NCI-H510A treated with DMSO at 0.1 percent for 48 hours (cell line): ENCODE measurements at places on chromosomes 1 and 21.

DNA sequence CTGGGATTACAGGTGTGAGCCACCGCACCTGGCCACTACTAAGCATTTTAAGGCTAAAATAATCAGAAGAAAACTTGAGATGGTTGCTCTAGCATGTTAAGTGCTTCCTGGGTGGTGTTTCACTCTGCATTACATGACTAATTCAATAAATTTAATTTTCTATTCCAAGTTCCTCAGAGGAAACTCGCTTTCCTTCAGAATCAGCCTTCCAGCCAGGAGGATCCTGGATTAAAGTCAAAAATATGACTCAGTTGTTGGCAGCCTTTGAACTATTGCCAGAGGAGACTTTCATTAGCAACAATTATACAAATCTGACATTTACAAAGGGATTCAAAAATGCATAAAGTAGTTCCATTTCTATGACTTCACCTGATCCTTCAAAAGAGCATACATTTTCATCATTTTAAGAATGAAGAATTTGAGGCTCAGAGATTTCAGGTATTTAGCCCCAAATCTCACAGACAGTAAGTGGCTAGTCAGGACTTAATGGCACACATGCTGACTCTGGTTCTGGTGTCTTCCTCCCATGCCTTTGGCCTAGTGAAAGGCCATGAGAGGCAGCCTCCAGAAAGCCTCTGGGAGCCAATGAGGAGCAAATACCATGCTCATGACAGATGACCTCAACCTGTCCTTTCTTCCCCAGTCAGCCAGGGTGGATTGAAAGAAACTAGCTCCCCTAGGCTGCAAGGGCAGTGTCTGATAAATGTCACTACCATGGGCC, 115.7 kb downstream of the MAP3K21 start:
- no peak for DNase-seq

DNA sequence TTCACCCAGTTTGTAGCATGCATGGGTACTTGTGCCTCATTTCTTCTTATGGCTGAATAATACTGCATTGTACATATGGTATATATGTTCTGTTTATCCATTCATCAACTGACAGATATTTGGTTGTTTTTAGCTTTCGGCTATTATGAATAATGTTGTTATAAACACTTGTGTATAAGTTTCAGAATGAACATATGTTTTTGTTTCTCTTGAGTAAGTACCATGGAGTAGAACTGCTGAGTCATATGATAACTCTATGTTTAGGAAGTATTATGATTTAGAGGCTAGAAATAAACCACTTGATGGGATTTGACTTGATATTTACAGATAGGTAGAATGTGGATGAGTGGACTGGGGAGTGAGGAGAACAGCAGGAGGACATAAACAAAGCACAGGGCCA, 48.6 kb downstream of the WNT2B start:
- peak; percentile 36 for DNase-seq

GRCh38 chr1:208248307-208248801, 4.2 kb upstream of the PLXNA2 start:
- DNase-seq = no peak

DNA sequence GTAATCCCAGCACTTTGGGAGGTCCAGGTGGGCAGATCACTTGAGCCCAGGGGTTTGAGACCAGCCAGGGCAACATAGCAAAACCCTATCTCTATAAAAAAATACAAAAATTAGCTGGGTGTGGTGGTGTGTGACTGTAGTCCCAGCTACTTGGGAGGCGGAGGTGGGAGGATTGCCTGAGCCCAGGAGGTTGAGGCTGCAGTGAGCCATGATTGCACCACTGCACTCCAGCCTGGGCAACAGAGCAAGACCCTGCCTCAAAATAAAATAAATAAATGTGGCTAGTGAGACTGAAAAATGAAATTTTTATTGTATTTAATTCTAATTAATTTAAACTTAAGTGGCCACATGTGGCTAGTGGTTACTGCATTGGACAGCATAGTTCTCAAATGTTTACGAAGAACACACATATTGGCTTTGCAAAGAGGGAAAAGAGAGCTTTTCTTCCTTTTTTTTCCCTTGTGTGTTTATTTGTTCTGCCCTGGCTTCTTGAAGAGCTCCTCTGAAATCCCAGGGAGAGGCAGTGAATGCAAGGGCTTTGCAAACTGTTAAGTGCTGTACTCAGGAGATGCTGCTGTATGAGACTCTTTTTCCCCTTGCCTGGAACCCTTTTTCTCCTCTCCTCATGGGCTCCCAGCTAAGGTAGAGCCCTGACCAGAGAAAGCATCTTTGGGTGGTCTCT, 59.0 kb upstream of the RPL11 start:
- DNase-seq = no peak

DNA sequence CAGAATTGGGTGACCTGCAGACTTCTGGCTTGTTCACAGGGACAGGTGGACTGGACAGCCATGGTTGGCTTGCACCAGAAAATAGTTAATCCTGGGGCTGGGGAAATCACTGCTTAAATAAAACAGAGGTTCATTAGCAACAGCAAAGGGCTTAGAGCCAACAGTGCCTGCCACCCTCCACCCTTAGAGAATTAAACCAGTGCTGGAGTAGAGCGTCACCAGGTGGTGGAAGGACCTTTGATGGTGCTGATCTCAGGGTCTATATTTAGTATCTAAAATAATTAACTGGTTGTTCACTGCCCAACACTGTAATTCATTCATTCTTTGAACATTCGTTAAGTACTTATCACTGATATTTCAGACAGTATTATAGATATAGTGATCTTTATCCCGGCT, 34.7 kb upstream of the PDE9A start:
- DNase-seq = no peak

- peak; percentile 29 for DNase-seq
Observed at GRCh38 chr21:33651965-33652680, 9.8 kb downstream of the ITSN1 start.

DNA sequence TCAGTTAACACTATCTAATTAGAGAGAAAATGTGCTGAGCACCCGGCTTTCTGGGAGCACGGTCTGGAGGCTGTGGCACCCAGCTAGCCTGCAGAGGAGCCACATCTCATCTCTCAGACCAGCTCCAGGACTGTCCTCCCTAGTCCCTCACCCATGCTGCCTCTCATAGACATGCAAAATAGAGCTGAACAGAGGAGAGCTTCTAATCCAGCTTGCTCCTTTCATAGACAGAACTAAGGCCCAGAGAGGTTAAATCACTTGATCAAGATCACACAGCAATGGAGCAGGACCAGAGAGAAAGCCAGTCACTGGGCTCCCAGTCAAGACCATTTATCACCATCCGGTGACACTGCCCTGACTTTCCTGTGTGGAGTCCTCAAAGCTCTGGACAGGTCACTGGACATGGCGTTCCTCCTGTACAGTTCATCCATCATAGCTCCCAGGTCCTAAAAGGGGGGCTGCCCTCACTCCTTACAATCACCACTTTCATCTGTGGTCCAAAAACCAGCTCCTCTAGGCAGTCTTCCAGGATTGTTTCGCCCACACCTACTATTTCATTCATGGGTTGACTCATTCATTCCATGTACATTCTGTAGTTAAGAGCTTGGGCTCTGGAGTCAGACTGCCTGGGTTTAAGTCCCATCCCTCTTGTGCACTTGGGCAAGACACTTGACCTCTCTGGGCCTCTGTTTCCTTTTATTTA, 8.8 kb upstream of the CAMK2N1 start:
- DNase-seq = no peak

DNA sequence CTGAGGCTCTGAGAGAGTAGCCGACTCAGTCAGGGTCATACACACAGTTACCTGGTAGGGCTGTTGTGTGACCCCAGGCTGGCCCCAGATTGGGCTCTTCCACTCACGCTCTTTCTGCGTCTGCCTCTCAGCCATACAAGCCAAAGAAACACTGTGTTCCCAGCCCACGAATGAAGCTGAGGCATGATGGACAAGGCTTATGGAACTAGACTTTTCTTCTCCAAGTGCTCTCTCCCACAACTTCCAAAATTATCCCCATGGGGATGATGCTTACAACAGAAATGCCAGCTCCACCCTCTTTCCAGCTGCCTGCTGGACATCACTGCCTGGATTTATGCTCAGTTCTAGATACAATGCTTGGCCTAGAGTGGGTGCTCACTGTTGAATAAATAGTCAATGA, 102.8 kb upstream of the JUN start:
- no peak for DNase-seq

GRCh38 chr1:29396438-29397255, 160.3 kb downstream of the PTPRU start:
- DNase-seq = no peak

GRCh38 chr1:176786274-176786673, 323.3 kb downstream of the PAPPA2 start:
- no peak for DNase-seq

DNA sequence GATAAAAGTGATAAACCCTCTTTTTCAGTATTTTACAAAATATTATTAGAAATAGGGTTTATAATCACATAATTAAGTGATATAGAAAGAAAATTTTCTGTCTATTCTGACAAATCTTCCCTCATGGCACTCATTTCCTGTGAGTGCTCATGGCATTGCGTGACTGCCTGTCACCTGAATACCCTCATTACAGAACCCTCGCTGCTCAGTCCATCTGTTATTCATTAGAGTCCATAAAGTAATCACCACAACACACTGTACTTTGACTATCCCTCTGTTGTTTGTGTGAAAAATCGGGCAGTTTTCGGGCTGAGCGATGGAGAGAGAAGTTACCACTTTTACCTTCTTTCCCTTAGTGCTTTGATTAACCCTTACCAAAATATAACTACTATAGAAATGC, 100.4 kb upstream of the BRINP3 start:
- no peak for DNase-seq

GRCh38 chr1:22652881-22653316, at the start of gene C1QB:
Gene C1QB (plus strand): TSS chr1:22653236. CDS start chr1:22659463, 6,227 bp downstream.
- DNase-seq = no peak

GRCh38 chr1:45411510-45411899, 71.3 kb upstream of the MUTYH start:
- peak; percentile 39 for DNase-seq

- no peak for DNase-seq
Observed at GRCh38 chr1:54380290-54380882, 25.8 kb downstream of the SSBP3 start.

DNA sequence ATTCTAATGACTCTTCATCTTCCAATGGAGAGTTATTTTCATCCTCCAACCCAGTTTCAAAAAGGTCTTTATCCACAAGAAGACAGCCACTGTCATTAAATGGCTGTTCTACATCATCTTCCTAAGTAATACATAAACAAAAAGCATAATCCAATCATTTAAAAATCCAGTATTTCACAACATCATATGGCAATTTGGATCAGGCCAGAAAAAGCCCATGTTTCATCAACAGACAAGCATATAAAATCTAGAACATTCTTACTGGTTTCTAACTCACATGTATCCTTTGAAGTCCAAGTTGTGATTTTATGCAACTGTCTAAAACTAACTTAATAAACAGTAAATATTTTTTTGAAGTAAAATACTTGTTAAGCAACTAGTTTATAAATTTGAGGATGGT, 6.6 kb downstream of the CLSPN start:
- no peak for DNase-seq

DNA sequence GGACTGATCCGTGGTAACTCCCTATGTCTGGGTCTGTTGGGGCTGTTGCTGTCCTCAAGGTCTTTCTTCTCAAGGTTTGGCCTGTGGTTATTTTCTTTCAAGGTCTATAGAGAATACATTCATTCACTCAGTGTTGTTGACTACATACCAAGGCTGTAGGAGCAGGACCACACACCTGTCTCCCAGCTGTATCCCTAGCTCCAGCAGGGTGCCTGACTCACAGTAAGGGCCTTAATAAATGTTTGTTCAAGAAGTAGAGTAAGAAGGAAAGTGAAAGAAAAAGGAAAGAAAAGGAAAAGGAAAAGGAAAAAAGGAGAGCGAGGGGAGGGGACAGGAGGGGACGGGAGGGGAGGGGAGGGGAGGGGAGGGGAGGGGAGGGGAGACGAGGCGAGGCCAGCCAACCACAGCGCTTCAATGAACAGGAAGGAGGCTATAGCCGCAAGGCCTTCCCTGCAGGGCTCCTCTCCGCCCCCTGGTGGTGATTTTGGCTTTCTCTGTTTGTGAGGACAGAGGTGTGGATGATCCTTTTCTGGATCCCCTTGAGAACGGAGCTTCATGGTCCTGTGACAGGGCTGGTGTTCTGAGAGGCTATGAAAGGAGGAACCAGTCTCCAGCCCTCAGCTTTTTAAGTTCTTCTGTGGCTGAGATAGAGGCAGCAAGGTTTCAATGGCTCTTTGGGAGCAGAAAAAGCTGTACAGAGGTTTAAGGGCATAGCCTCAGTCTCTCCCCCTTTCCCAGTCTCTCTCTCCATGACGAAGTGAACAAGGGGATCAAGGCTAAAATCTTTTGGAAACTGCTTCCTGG, 30.6 kb upstream of the LCE5A start:
- DNase-seq = no peak

GRCh38 chr1:220943319-220943996, 64.2 kb downstream of the HLX start:
- DNase-seq = no peak

GRCh38 chr1:2470290-2471158, 5.6 kb upstream of the PLCH2 start:
- no peak for DNase-seq

DNA sequence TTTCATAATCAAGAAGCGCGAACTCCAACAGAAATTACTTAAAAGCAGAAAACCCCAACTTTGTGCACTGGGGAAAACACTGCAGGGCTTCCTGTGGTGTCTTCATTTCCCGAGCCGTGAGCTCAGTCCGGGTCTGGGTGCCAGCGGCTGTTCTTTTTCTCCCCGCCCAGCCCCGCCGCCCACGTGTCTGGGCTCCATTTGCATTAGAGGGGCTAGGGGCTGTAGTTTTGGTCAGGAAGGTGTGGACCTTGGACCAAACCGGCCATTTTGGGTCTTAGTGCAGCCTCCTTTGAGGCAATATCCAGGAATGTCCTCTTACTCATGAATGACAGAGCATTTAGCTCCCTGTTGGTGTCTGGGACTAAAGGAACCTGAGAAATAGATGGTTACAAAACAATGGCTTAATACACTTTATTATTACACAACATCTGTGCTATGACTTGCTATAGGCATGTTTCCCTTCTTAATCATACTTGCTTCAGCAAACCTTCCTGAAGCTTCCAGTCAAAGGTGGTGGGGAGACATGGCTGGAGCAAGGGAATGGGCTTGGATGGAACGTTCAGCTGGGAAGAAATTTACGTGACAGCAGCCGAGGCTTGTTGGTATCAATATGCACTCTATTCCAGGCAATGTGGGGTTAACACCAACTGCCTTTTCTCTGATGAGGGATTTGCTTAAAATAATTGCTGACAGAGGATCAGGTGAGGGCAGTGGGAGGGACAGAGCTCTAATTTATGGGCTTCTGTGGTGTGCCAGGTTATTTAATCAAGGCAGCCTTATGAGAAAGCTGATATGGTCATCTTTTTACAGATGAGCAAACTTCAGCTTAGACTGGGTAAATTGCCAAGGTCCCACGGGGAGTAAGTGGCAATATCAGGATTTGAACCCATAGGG, 1.1 kb downstream of the AGTRAP start:
- DNase-seq = peak; percentile 83

DNA sequence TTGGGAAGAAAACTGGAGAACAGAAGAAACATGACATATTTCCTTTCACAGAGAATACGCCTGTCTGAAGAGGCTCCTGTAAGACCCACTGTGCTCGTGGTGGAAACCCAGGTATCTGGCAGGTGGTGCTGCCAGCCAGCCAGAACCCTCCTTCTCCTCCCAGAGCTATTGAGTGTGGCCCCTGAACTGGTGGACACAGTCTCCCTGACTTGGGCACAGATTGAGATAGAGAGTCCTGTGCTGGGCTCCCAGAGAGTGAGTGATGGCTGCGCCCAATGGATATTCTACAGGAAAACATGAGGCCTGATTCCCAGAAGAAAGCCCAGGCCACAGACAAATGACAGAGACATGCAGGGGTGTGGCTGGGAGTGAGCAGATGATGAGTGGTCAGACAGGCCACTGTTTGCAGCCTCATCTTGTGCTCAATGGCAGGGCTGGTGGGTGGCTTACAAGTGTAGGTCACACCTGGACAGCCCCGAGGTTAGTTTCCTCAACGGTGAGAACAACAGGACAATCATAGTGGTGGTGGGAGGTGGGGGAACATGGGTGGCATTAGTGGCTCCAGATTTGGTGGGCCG, 127.9 kb downstream of the PTPRU start:
- no peak for DNase-seq
